Central memory CD4-positive, alpha-beta T cell (primary cell): ENCODE measurements at places on chromosomes 3 and 15.

GRCh38 chr15:87681104-87681503 lies 575.4 kb downstream of the NTRK3 start:
- peak; percentile 2 for DNase-seq

- DNase-seq: no peak
Observed at GRCh38 chr3:53996141-53996874, 104.6 kb upstream of the SELENOK start.

DNA sequence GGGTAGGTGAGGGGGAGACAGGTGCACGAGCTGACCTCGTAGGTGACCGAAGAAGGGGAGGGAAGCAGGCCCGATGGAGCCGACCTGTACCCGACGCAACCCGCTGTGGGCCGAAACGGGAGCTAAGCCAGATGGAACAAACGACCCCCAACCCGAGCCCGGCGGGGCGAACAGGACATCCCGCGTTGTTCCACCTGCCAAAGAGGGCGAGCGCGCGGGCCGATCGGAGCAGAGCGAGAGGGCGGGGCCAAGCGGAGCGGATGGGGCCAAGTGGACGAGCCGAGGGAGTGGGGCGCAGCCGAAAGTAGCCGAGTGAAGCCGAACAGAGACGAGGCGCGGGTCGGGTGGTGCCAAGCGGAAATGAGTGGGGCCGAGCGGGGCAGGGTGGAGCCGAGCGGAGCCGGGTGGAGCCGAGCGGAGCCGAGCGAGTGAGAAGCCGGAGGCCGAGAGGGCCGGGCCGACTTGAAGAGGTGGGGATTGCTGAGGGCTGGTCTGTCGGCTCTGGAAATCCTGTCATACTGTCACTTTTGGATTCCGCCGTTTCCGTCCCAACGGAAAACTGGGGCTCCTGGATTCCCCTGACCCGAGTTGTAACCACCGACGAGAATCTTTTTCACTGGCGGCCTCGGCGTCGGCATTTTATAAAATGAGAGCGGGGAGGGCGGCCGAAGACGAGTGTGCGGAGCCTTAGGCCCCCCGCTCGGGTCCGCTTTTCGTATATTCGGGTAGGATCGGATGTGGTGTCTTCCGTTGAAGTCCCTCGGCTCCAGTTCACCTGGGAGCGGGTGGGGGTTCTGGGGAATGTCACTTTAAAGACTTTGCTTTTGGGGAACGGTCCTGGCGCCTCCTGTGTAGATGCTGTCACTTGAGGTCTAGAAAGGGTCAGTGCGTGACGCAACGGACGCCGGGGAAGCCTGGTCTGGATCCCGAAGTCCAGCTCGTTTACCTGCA lies 15.6 kb upstream of the WNT7A start:
- peak; percentile 93 for DNase-seq

GRCh38 chr15:92906563-92907081 lies 6.5 kb downstream of the CHD2 start:
- peak; percentile 59 for DNase-seq

DNA sequence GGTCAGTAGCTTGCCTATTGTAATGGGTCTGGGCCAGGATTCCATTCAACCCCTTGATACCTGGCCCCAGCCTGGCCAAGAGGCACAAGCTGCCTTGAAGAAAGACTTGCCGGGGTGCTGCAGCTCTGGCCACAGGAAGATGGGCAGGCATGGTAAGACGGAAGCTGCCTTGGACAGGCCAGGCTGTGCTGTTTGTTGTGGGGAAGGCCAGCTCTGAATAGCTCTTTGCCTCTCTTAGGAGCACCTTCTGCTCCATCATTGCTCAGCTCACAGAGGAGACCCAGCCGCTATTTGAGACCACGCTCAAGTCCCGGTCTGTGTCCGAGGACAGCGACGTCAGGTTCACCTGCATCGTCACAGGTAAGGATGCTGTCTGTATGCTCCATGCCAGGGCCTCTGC lies 10.1 kb downstream of the ALPK3 start:
- DNase-seq: no peak

- no peak for DNase-seq
Observed at GRCh38 chr3:115704661-115705338, 81.5 kb downstream of the GAP43 start.
